ENCODE measurements at places on chromosomes 2 and 18. TPM values are rescaled to one million over a fixed set of nuclear protein-coding genes. Genes with fewer than 3 reads are reported as not detected.

STEAP3 gene
- total RNA-seq, result 28.3 TPM

- DNase-seq, result no peak
These were observed 559.7 kb upstream of the ZEB2 start for GRCh38 chr2:145079641-145080040.

ACKR3 gene
- total RNA-seq, result 9.5 TPM

ANKRD29 gene
- total RNA-seq, result 7.8 TPM

DNA sequence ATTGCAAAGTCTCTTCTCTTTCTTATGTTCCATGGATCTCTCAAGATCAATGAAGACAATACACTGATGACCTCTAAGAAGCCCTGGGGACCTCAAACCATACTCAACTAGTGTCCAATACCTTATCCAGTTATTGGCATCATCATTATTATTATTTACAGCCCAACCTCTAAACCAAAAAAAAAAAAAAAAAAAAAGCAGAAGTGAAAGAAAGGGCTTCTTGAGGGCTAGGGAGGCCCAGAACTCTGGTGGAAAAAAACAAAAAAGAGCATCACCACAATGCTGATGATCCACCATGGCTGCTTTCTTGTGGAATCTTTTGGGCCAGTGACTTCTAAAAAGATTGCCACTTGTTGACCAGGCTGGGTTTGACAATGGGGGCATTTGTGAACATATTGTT, 324.9 kb downstream of the LPIN1 start:
- no peak for DNase-seq

DNA sequence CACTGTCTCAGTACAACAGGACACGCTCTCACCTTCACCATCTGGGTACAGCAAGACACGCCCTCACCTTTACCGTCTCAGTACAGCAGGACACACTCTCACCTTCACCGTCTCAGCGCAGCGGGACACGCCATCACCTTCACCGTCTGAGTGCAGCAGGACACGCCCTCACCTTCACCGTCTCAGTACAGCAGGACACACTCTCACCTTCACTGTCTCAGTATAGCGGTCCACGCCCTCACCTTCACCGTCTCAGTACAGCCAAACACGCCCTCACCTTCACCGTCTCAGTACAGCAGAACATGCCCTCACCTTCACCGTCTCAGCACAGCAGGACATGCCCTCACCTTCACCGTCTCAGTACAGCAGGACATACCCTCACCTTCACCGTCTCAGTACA, 109.9 kb upstream of the CTDP1 start:
- DNase-seq, result no peak

All from Calu3 (cell line).